ENCODE measurements at places on chromosomes 3 and 15. TPM values are rescaled to one million over a fixed set of nuclear protein-coding genes. Genes with fewer than 3 reads are reported as not detected.

GRCh38 chr15:85804481-85805170 is 9.9 kb upstream of the KLHL25 start:
- no peak for DNase-seq
- H3K4me3 ChIP-seq = no peak overlapping the region
- H3K27me3 ChIP-seq = peaks cover 3% of the 10 kb centered on the region
- H3K4me1 ChIP-seq = no peaks in the 10 kb centered on the region

DNA sequence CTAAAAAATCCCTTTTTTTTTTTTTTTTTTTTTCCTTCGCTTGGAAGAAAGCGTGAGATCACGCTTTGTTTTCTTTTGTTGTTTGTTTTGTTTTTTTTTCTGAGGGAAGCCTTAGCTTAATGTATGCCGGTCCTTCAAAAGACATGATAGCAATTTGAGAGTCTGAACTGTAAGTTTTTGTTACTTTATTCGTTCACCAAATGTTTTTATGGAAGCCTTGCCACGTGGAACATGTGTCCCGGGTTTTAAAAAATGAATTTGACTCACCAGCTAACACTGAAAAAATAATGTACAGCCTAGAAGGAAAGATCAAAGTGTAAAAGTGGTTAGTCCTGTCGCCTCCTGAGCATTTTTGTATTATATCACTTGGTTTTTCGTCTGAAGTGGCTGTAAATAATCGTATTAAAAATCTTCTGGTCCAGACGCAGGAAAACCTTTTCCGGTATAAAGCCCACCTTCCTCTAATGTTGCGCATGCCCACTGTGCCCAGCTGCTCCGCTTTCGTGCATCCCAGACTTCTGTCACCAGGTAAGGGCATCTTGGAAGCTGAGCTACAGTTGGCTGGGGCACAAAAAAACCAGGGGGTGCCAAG is 795 bp upstream of the MYNN start:
- no peak for DNase-seq
- H3K27ac ChIP-seq = peak overlapping the region; percentile 100
- peak overlapping the region; percentile 99 for H3K4me3 ChIP-seq
- H3K36me3 ChIP-seq = peaks cover 14% of the 10 kb centered on the region
- H3K27me3 ChIP-seq = no peaks in the 10 kb centered on the region
- peaks cover 51% of the 10 kb centered on the region for H3K4me1 ChIP-seq

DNA sequence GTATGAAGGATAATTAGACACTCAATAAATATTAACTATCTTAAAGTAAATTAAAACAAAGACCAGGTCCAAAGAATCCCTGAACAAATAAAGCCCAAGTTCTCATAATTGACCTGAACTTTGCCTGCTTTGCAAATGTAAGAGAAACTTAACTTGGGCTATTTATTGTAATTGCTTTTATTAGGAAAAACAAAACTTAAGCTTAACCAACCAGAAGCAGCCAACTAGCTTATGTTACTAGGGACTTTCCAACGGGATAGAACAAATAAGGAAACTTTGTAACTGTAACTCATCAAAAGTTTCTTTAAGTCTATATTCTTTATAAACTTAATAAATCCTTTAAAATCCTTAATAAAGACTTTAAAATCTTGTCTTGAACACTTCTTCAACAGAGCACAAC is 48.4 kb downstream of the C3orf38 start:
- no peak overlapping the region for H3K27ac ChIP-seq
- no peak for DNase-seq
- peaks cover 5% of the 10 kb centered on the region for H3K27me3 ChIP-seq
- H3K36me3 ChIP-seq = no peaks in the 10 kb centered on the region
- H3K4me1 ChIP-seq = peaks cover 4% of the 10 kb centered on the region
- no peak overlapping the region for H3K4me3 ChIP-seq

ACVR2B gene
- total RNA-seq = 3.8 TPM

Measured in natural killer cell treated with Interleukin-12 subunit alpha and Interleukin-12 subunit beta and Interleukin-15 and Interleukin-18, amount 100 ng/mL, for 72 hours (primary cell).